ENCODE measurements at places on chromosomes 12 and 14.

DNA sequence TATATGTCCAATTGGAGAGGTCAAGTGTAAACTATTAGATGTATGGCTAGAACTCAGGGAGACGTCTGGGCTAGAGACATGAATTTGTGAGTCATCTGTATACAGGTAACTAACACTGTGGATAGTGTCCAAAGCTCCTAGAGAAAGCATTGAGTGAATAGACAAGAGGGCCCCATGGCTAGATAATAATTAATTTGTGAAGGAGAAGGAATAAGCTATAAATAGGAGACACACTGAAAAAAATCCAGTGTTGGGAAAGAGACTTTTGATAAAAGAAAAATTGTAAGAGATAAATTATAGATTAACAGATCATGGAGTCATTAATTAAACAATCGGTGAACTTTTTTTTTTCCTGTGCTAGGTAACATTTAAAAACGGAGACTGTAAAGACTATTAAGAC is 326.6 kb upstream of the PRICKLE1 start:
- DNase-seq: no peak

DNA sequence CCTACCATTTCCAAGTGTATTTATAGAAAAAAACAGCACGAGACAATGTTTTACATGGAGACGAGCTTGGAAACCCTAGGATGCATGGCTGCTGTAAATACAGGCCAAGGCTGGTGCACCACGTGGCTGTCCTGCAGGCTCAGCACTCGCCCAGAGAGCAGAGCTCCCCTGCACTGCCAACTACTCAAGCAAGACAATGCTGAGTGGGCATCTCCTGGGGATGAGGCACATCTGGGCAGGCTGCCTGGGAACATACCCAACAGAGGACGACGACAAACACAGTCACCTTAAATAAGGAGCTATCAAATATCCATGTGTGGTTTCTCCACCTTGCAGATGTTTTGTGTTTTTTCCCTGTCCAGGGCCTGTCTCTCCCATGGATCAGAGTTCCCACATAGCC is 128.3 kb upstream of the PRMT8 start:
- no peak for DNase-seq

GRCh38 chr12:90098132-90098779 is 389.6 kb upstream of the ATP2B1 start:
- DNase-seq: no peak

- DNase-seq: no peak
These were observed 6.4 kb downstream of the STX2 start for GRCh38 chr12:130832561-130833209.

- DNase-seq: no peak
These were observed 79.6 kb downstream of the PITPNM2 start for GRCh38 chr12:123071099-123071800.

- no peak for DNase-seq
These were observed 1.0 kb downstream of the ZDHHC22 start for GRCh38 chr14:77140359-77141213.

DNA sequence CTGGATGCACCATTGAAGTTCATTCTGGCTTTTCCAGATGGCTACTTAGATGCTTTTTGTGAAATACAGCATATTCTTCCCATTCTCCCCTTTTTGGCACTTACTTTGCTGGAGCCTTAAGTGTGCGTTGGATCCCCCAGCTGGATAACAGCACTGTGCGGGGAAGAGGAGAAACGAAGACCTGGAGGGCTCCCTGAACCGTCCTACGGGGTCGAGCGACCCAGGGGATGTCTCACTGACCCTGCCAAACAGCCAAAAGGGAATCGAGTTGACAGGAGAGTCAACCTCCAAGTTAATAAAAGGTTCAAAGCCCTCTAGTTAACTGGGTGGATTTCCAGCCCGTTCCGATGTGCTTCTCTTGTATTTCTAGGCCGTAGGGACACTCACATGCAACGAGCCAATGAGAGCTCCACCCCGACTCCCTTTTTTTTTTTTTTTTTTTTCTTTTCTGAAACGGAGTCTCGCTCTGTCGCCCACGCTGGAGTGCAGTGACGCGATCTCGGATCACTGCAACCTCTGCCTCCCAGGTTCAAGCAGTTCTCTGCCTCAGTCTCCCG is 1.0 kb upstream of the CAMKK2 start:
- DNase-seq: no peak

DNA sequence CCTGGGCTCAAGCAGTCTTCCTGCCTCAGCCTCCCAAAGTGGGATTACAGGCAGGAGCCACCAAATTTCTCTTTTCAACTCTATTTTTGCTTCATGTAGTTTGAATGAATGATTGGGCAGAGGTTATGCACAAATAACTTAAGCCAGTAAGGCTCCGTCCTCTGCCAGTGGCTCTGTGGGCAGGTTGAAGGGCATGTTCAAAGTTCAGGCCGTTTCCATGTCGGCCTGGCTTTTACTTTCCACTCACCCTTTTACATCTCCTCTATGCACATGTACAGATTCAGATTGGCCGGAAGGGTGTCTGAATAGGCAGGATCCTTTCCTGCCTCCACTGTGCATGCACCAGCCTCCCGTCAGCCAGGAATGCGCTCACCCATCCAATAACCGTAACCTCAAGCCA is 132.3 kb downstream of the EML1 start:
- no peak for DNase-seq

- no peak for DNase-seq
These were observed 29.6 kb upstream of the BICDL1 start for GRCh38 chr12:119959435-119959834.

DNA sequence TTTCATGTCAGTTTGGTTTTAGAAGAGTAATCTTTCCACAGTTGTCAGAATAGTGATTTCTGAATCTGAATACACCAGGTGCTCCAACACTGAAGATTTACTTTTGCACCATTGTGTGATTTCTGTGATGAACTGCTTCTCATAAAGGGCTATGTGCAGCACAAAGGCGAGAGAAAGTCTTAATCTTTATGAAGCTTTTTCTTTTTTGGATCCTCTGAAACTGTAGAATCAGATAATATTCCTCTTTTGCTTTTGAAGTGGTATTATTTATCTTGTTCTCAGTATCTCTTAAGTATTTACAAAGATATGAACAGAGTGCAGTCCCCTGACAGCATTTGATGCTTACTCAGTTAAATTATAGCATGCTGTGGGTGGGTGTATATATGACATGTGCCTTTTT is 207.8 kb downstream of the NAV3 start:
- no peak for DNase-seq

GRCh38 chr12:111434680-111435338 is 29.1 kb downstream of the SH2B3 start:
- DNase-seq: peak; percentile 79
